ENCODE measurements at places on chromosomes 12 and 14.

DNA sequence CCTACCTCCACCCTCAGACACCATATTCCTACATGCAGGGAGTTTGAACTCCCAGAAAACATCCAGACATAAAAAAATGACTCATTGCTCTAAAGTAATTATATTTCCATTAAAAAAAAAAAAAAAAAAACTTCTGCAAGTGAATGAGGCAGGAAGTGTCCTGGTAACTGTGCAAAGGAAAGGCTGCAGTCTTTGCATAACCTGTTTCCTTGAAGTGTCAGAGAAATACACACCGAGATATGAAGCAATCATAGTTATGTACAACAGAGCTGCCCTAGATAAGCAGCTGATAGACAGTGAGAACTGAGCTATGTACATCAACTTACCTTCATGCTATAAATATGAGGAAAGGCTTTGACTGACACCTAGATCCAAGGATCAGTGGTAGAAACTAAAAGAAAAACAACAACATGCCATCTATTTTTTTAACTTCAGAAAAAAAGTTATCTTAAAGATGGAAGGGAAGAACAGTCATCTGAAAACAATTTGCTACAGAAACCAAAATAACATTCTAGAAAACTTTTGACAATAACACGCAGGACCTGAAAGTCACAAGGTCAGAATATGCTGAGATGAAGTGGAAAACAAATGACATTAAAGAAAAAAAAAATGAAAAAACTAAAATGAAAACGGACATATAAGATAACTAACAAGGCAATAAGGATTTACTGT is 263.2 kb downstream of the SEC23A start:
- DNase-seq, result no peak

- DNase-seq, result no peak
Measured at GRCh38 chr12:123966596-123966995, 6.0 kb downstream of the CCDC92 start.

GRCh38 chr14:105481886-105482457 is 4.7 kb upstream of the CRIP1 start:
- DNase-seq, result peak; percentile 97

DNA sequence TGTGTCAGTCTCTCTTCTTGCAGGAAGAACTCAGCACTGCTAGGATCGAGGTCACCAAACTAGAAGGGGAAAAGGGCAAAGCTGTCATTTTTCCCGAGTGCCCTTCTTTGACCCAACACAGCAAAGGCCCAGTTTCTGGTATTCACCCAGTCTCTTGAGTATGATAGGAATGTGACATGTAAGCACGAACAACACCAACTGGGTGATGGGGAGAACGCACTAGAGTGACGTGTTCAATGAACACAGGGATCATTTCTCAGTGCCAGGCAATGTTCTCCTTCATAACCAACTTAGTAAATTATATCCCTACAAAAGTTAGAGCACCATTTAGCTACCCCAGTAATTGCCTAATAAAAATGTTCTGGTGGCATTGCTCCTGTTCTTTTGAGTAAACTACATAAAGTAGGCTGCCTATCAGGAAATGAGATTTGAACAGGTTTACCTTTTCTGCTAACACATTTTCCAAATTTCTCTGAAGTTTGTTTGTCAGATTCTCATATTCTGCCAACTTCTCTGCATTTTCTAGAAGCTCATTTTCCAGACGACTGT is 64.5 kb downstream of the NIN start:
- DNase-seq, result no peak

DNA sequence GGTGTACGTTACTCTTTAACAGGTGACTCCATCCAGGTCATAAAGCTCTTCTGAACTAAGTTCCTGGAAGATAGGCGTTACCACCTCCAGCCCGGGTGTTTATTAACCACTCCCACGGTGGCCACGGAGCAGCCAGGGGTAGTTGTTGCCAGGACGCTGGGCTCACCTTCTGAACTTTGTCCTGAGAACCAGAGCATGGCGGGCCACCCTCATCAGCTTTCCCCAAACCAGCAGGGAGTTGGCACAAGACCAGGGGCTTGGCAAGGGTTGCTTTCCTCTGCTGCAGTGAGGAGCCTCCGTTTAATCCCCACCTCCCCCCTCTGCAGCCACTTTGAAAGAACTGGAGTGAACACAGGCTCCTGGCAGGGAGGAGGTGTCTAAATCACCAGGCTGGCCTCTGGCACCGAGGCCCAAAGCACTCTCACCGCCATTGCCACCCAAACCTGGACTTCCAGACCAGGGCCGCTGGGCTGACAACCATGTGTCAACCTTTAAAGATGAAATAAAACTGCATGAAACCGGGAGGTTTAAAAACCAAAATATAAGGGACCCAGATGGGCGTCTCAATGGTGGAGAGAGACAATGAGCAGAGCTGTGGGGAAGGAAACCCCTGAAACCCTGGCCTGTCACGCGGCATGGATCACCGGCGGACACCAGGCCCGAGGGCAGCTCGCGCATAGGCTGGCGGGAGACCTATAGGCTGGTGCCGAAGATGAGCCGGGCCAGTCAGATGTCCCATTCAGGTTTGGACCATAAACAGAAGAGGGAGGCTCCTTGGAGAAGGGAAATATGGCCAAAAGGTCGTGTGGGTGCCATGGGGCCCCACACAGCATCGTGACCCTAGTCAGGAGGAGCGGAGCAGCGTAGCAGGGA is 30.9 kb upstream of the TDRD9 start:
- no peak for DNase-seq

GRCh38 chr14:22627506-22628263 is 16.5 kb downstream of the OR6J1 start:
- no peak for DNase-seq

DNA sequence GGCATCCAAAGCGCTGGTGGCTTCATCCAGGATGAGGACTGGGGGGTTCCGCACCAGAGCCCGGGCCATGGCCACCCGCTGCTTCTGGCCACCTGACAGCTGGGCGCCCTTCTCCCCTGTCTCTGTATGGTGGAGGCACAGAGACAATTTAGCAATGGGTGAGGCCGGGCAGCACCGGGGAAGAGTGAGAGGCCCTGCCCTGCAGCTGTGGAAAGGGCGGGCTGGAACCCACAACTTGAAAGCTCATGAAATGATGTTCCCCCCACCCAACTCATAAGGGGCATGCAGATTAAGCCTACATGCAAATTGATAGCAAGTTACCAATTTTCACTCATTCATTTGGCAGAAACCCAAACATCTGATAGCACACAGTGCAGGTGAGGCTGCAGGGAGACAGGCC is 34.1 kb downstream of the ABCB9 start:
- DNase-seq, result no peak

GRCh38 chr12:109092497-109093021 is 713 bp downstream of the ALKBH2 start:
- no peak for DNase-seq

DNA sequence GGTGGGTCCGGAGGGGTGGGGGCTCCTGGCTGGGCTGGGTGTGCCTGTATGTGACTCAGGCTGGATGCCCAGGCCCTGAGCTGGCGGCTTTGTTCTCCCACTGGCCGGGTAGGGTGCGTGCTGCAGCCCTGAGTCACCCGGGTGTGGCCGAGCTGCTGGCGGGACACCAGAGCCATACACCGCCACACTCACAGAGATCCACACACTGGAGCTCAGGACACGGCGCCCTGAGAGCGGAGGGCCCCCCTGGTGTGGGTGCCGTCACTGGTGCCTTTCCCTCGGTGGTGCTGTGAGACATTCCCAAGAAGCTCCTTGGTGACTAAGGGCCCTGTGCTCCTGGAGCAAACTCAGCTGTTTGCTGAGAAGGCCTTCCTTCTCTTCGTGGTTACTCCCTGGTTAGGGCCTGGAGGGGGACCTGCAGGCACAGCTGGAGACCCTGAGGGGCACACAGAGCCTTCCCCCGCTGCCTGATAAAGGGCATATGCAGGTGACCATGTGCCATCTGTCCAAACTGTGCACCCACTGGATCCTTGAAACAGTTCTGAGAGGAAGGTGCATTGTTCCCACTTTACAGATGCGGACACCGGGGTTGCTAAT is 44.3 kb downstream of the KRT80 start:
- DNase-seq, result no peak

GRCh38 chr12:52578469-52578868 is 4.8 kb upstream of the KRT74 start:
- DNase-seq, result no peak

DNA sequence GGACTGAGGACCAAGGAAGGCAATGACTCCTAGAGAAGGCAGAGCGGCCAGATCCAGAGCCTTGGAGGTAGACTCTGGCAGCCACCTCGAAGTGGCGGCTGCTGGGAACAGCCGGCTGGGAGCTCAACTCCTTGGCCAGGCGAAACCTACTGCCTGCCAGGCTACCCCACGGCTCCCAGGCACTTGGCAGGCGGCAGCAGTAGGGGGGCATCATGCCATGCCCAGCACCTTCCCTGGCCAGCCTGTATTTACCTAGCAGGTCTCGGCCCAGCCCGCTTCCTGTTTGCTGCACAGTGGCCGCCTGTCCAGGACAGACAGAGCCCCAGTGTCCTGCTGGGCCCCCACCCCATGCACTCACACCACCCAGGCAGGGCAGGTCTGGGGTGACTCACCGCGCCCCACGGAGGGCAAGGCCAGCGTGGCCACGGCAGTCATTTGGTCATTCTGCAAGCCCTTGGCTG is 10.2 kb downstream of the TRPV4 start:
- no peak for DNase-seq

All from T-helper 2 cell (primary cell).